ENCODE measurements at places on chromosomes 6 and 20. TPM values are rescaled to one million over a fixed set of nuclear protein-coding genes. Genes with fewer than 3 reads are reported as not detected.
A peak's percentile ranks its signal among the peaks of the same experiment; 100 is the strongest.

The SEL1L2 gene
- not detected for total RNA-seq

The CDK19 gene
- 20.4 TPM for total RNA-seq

DNA sequence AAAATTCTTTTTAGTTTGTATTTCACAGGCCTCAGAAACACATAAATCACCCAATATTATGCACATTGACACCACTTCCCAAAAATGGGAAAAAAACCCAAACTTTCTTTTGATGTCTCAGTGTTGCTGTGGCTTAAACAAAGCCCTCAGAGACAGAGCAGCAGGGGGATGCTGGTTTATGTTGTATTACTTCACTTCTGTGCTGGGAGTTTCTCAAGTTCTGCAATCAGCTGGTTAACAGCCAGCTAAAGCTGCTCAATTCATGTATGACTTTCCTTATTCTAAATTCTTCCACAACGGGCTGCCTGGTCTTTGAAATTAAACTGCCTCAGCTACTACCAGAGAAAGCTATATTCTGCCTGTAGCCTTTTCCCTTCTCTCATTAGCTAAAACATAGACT, 5.6 kb downstream of the FILIP1 start:
- no peak for DNase-seq

DNA sequence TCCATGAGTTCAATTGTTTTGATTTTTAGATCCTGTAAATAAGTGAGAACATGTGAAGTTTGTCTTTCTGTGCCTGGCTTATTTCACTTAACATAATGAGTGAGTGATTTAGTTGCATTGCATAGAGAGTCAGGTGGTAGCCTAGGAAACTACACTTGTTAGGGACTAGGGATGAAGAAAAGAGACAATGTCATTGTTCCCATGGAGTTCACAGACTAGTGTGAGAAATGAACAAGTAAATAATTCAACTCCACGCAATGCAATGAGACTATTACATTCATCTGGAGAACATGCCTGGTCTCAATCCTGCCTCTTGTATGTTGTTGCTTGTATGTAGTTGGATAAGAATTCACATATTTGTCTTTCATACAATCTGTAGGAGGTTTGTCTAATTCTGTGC, 76.3 kb upstream of the B3GAT2 start:
- no peak for DNase-seq

DNA sequence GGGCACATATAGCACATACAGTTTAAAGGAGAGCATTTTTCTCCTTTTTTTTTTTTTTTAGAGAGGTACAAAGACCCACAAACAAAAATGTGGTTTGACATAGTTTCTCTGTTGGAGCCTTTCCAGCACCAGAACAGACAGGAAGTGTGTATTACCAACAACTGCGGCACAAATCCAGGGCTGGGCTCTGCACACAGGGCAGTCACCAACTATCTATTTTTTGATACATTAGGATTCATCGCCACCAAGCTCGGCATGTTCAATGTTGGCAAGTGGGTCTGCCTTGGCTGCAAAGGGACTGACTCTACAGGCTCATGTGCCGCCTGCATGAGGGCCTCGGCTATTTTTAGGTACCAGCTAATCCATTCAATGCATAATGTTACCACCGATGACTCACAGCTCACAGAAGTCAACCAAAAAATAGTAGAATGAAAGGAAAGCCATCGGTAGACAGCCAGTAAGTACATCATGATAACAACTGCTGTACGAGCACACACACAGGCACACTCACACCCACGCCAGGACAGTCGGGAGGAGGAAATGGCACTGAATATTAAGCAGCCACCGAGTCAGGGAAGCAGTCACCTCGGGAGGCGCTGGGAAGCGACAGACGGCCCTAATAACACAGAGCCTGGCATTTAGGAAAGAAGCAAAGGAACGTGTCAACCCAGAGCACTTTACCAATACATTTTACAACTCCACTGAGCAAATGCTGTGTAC, 81.6 kb downstream of the GMPR start:
- peak; percentile 97 for DNase-seq

The GRM1 gene
- 0.07 TPM for total RNA-seq

GRCh38 chr20:20089939-20090338, 37.6 kb downstream of the CFAP61 start:
- DNase-seq: no peak

GRCh38 chr20:62183426-62184142, 756 bp downstream of the MTG2 start:
- DNase-seq: no peak

GRCh38 chr6:161369339-161369738, 95.5 kb upstream of the AGPAT4 start:
- DNase-seq: peak; percentile 87

- no peak for DNase-seq
Observed at GRCh38 chr6:53694810-53695394, 29.3 kb upstream of the KLHL31 start.

DNA sequence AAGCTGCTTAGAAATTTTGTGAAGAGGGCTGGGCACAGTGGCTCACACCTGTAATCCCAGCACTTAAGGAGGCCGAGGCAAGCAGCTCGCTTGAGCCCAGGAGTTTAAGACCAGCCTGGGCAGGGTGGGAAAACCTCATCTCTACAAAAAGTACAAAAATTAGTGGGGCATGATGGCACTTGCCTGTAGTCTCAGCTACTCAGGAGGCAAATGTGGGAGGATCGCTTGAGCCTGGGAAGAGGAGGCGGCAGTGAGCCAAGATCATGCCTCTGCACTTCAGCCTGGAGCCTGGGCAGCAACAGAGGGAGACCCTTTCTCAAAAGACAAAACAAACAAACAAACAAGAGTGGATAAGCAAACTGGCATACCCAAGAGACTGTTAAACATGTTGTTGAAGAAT, 308.3 kb upstream of the ADGRB3 start:
- no peak for DNase-seq

- no peak for DNase-seq
Observed at GRCh38 chr20:55478724-55479450, 526.4 kb downstream of the CBLN4 start.

- DNase-seq: no peak
Observed at GRCh38 chr6:47428746-47429664, 48.6 kb upstream of the CD2AP start.

The MMP24 gene
- 13.7 TPM for total RNA-seq

GRCh38 chr6:127272576-127272975, 5.9 kb downstream of the RNF146 start:
- no peak for DNase-seq

GRCh38 chr20:50534567-50534966, 24.4 kb downstream of the PTPN1 start:
- DNase-seq: peak; percentile 87

DNA sequence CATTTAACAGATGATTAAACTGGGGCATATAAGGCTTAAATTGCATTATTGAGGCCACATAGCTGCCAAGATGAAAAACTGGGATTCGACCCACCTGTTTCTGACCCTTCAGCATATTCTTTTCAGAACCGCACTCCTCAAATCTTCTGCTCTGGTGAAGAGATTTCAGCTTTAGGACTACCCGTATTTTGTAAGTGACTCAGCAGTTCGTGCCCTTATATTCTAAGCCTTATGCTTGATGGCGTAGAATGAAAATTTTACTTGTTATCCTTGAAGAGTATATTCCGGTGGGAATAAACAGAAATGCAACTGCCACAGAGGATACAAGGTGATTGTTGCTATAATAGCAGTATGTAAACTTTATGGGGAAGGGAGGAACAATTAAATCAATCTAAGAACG, 657.1 kb downstream of the DOK5 start:
- DNase-seq: no peak

DNA sequence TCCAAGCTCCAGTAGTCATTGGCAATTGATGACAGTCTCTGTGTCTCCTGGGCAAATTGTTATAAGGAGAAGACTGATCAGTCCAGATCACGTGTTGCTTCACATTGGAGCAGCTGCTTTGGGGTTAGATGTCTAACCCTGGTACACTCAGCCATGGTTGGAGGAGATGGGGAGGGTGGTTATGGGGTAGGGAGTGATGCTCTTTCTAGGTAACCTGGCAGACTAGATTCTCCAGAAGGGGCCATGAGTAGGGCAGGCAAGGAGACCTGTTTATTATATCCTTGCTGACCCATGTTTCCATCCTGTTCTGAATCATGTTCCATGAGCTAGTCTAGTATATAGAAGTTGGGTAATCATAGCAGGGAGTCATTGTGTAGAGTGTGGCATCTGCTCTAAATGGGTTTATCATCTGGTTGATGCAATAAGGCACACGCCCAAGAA, 50.8 kb upstream of the BACH2 start:
- no peak for DNase-seq

DNA sequence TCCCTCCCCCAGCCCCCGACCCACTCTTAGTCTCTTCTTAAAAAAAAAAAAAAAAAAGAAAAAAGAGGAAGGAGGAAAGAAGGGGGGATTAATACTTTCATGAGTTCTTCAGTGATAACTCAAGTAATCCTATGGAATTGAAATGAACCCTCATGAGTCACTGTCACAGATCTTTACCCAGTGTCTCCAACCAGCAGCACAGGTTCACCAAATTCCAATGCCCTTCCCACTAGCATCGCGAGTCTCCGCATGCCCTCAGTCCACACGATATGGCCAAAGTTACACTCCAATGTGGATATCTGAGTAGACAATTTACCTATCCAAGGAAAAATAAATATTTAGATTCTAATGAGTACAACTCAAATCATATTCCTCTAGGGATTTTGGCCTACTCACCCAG, 74.5 kb downstream of the MDN1 start:
- DNase-seq: no peak

DNA sequence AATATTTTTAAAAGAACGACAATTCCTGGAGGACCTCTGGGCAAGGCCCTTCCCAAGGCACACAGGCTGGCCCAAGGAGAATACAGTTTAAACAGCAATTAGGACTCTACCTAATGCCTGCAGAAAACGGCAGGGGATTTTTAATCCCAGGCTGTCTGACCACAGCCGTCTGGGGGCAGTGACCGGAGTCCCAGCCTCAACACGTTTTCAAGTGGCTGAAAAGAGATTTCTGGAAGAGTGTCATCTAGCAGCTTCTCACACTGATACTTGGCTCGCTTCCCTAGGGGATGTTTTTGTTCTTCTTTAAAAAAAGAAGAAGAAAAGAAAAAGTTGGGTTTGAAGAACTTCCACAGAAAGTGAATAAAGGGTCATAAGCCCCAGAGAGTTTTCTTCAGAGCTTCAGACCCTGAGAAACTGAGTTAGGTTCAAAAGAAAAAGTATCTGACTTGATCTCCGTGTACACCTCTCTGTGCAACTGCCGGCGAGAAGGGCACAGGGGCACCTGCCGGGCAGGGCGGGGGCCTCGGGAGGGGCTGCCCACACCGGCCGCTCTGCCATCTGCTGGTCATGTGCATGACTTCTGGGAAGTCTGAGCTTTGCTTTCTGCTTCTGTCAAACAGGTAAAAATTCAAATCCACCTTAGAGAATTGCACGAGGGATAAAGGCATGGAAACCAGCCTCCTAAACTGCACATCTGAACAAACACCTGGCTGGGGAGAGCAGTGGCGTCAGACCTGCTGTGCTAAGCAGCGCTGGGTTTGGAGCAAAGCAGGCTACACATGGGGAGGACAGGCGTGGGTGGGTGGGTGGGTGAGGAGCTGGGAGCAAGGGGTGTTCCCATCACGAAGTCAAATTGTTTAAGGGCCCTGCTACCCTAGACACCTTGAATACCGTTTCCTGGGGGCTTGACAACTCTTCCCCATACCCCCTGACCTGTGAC, 33.0 kb downstream of the RRBP1 start:
- DNase-seq: no peak

The MROH8 gene
- total RNA-seq: 1.3 TPM

The PPP1R3G gene
- 0.39 TPM for total RNA-seq

DNA sequence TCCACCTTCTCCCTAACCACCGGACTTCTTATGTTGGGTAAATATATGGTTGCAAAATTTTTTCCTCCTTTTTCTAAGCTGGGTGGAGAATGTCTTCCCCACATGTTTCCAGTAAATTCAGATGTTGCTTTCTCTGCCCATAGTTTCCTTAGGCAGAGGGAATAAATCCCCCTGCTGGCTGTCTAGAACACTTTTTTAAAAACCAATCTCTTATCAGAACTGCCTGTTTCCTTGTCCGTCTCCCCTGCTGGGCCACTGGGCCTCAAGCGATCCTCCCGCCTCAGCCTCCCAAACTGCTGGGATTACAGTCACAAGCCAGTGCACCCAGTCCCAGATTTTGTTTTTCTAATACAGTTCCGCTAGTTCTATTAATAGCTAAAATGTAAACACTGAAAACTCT, 9.9 kb upstream of the WFDC2 start:
- no peak for DNase-seq

DNA sequence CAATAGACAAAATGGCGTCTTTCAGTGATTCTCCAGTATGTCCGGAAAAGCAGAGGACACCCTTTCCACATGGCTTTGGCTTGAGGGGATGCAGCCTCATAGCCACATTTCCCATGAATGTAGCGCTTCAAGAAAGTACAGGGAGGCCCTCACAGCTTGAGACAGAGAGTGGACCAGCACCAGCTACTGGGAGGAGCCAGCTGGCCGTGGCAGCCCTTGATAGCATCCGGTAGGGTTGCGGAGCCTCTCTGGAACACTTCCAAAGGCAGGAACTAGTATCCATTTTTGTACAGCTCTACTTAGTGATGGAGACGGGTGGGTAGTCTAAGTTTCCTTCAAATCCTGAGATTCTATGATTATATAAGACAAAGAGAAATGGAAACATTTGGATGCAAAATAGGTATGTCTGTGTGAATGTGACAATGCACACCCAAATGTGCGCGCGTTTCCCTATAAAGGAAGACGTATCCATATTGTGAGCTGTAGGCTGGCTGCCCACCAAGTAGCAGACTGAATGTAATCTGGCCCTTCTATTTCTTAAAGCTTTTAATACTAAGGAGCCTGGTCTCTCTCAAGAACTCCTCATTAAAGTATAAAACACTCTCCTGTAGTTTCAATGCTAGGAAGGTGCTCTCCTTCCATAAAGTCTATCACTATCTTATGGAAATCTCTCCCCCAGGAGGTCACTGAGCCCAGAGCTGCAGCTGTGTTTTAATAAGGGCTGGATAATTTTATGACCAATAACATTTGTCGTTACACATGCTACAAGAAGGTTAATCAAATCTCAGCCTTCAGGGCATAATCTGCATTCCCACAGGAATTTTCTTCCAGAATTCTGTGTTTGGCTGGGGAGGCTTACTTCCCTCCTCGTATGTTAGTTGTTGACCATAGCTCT, 74.0 kb downstream of the SOBP start:
- no peak for DNase-seq

- DNase-seq: no peak
Observed at GRCh38 chr6:106882601-106883518, 91.7 kb downstream of the CD24 start.

GRCh38 chr6:135181333-135182070, 394 bp downstream of the MYB start:
- DNase-seq: no peak

All from astrocyte (in vitro differentiated cells and primary cell).